ENCODE measurements at places on chromosomes 2 and 18.
A peak's percentile ranks its signal among the peaks of the same experiment; 100 is the strongest.

- peak; percentile 50 for DNase-seq
Observed at GRCh38 chr2:8488001-8488738, 193.7 kb upstream of the ID2 start.

- DNase-seq, result no peak
Observed at GRCh38 chr2:169776252-169776761, 22.4 kb upstream of the SSB start.

DNA sequence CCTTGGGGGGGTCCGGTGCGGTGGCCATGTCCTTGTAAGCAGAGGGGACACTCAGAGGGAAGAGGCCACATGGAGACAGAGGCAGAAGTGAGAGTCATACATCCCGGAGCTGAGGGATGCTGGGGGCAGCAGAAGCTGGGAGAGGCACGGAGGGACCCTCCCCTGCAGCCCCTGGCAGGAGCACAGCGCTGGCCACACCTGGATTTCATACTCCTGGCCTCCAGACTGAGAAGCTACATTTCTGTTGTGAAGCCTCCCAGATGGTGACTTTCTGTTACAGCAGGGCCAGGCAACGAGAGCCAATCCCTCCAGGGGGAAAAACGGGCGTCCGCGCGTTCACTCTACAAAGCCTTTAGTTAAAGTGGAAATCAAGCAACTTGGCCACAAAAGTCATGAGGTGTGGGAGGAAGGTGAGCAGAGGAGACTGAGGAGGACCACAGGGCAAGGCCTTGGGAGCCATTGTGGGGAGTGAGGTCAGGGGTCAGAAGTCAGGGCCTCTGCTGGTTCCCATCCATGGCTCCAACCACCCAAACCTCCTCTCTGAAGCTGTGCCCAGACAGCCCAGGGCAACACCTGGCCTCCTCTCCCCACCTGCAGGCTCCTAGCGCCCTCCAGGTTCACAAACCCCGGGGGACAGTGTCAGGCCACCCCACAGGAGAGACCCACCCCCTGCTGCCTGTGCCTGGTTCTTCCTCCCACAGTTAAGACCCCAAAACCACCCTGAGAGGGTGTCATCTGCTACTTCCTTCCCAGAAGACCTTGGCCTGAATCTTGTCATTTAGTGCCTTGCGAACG lies 4.5 kb upstream of the MBP start:
- no peak for DNase-seq

DNA sequence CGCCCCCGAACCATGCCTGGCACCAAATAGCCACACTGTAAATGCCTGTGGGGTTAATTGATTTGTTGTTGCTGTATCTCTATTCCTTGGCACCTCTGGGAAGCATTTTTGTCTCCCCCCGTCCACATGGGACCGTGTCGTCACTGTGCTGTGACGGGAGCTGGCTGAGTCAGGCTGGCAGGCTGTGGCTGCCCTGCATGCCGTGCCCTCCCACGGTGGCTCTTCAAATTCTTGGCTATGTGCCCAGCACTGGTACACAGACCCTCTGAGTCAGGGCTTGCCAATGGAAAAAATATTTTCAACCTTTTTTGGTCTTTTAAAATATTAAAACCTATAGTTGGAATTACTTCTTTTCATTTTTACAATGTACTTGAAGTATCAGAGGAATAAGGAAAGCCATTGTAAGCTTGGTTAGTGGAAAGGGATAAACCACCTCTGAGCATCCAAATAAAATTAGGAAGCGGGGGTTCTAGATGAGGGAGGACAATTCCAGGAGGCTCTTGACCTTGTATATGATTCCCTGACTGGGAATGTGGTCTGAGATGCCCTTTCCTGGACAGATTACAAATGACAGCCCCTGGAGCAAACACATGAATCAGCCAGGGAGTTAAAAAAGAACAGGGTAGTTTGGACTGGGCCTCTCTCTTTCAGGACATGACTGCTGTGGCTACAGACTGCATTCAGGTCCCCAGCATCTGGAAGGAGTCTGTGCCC lies 59.4 kb downstream of the DGKD start:
- peak; percentile 39 for DNase-seq

GRCh38 chr2:194822097-194822496 lies 834.9 kb upstream of the SLC39A10 start:
- no peak for DNase-seq

GRCh38 chr18:10898417-10898974 lies 250.9 kb downstream of the PIEZO2 start:
- no peak for DNase-seq

GRCh38 chr2:215565897-215566296 lies 130.0 kb upstream of the FN1 start:
- DNase-seq, result no peak

GRCh38 chr2:3041841-3042600 lies 335.6 kb downstream of the EIPR1 start:
- no peak for DNase-seq

DNA sequence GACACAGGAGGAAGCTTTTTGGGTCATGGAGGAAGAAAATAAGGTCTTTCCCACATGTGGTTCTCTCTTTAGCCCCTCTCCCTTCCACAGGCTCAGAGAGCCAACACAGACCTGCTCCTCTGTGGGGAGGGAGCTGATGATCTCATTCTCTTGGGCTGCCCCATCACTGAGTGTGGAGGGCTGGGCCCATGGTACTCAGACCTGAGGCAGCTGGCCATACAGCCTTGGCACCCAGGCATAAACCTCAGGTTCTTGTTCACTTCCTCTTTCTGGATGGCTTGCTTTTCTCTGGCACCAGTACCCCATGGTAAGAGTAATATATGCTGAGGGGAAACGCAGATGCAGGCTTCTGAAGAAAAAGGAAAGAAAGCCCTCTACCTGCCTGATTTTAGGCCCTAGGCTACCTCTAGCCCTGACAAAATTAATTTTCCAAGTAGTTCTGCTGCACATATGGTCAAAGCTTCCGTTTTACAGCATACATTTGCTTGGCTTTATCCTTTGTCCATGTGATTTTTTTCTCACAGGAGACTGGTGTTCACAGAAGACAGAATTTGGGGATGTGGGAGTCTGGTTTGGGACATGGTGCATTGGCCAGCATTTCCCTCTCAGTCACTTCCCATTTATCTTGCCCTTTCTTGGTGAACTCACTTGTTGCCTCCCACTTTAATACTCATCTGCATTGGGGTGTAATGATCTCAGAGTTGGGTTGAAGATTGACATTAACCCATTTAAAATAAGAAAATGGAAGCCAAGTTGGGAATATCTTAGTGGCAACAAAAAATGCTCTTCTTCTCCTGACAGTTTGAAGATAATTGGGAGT lies 11.1 kb downstream of the DHRS9 start:
- no peak for DNase-seq

GRCh38 chr2:230541934-230542380 lies 126.0 kb downstream of the SP100 start:
- DNase-seq, result no peak

DNA sequence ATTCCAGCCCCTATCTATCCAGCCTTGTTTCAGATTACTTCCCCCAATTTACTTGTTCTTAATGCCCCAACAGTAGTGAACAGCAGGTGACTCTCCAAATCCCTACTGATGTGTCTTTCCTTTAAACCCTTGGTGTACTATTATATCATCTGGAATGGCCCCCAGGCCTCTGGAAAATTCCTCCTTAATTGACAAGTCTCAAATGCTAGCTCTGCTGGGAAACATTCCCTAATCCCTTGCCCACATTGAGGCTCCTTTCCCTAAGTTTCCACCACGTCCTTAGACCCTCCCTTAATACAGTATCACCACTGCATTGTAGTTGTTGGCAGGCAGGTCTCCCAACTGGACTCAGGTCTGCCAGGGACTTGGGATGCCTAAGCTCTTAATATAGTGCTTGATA lies 41.0 kb downstream of the MYO3B start:
- no peak for DNase-seq

- DNase-seq, result no peak
Observed at GRCh38 chr2:9673914-9674481, 43.2 kb upstream of the YWHAQ start.

GRCh38 chr2:64582774-64583340 lies 58.7 kb downstream of the AFTPH start:
- DNase-seq, result no peak

All from stimulated activated CD4-positive, alpha-beta T cell treated with anti-CD3 and anti-CD28 coated beads, Interleukin-12 subunit alpha, Interleukin-12 subunit beta, amount 100 ng/mL, for 24 hours (primary cell).